AG09319 (cell line): ENCODE measurements at places on chromosomes 12 and 14.

DNA sequence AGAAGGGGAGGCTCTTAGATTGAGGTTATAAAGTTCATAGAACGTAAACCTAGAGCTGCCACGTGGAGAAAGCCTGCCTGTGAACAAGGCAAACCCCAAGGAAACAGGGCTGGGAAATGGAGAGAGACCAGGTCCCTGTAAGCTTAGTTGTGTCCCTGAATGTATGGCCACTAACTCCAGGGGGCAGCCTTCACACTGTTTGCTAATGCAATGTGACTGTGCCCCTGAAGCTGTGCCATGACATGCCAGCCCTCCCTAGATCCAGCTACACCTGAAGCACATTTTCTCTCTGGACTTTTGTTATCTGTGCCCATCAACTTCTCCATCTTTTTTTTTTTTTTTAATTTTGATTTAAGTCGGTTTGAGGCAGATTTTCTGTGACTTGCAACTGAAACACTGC lies 60.6 kb upstream of the TMCC3 start:
- DNase-seq: no peak

GRCh38 chr14:32081901-32082300 lies 4.8 kb downstream of the ARHGAP5 start:
- DNase-seq: no peak

DNA sequence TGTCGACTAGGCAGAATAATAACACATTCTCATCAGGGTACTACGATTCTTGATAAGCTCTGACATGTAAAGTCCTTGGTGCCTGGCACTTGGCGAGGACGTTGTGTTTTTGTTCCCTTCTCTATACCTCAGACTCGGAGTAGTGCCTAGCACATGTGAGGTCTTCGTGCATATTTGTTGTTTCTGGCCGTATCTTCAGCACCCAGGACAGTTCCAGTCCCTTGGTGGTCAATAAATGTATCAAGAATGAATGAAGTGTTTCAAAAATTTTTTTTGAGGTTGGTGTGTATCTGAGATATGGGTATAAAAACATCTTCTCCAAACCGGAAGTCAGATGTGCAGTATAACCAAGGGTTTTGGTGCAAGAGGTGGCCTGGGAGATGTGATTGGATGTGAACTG lies 198.2 kb downstream of the AACS start:
- no peak for DNase-seq

DNA sequence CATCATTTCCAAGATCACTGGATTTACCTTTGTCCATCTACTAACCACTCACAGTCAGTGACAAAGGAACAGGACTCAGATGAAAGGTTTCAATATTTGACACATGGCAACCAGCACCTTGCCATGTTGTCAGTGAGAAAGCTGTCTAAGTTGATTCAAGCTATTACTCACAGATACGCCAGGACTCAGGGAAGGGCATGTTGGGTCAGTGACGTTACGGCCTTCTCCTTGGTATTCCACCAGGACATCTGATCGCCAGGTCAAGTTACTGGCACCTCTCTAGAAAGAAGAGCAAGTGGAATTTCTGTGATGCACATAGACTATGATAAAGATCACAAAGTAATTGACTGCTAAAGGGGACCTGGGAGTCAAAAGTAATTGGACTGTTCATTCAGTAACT lies 36.4 kb downstream of the GNS start:
- no peak for DNase-seq

DNA sequence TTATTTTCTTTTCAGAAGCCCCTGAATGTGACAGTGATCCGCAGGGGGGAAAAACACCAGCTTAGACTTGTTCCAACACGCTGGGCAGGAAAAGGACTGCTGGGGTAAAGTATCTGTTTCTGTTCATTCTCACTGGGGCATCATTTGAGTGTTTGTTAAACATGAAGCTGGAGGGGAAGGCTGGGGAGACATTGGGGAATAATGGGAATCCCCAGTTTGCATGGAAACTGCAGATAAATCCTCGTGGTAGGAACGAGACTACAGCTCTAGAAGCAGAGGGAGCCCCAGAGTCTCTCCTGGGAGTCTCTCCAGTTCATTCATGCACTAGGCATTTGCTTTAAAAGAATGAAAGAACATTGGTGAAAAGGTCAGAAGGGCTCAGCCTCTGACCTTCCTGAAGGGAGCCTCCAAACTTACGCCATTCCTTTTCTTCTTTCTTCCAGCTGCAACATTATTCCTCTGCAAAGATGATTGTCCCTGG lies 2.5 kb upstream of the CFAP251 start:
- DNase-seq: no peak

DNA sequence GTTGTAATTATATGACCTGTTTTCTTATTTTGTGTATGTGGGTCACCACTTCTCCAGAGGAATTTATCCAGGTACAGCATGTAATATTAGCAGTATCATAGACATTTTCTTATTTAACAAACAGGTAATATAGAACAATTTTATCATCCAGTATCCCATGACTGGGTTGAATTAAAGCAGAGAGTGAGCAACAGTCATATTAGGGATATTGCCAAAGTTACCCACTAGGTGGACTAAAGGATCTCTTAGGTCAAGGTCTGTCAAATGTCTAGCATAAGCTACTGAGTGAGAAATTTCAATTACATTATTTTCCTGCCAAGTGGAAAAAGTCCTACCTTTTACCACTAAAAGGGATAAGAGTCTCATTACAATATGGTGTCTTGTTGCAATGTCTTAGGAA lies 62.1 kb upstream of the TRIM9 start:
- no peak for DNase-seq

DNA sequence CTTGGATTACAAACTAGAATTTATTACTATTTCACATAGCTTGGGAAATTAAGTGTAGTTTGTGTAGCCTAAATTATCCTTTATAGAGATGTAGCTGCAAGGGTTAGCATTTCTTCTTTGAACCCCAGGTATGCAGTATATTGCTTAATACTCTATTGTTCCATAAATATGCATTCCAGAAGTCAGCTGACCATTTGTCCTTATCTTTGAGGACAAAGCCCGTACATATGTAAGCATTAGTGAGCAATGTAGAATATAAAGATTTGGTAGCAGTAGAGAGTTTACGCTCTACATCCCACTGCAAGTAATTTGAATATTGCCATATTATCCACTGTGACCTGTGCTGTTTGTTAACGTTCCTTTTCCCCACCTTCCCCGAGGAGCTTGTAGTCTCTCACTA lies 26.9 kb downstream of the PPM1A start:
- no peak for DNase-seq
